ENCODE measurements at places on chromosomes 16 and 17. TPM values are rescaled to one million over a fixed set of nuclear protein-coding genes. Genes with fewer than 3 reads are reported as not detected.

DNA sequence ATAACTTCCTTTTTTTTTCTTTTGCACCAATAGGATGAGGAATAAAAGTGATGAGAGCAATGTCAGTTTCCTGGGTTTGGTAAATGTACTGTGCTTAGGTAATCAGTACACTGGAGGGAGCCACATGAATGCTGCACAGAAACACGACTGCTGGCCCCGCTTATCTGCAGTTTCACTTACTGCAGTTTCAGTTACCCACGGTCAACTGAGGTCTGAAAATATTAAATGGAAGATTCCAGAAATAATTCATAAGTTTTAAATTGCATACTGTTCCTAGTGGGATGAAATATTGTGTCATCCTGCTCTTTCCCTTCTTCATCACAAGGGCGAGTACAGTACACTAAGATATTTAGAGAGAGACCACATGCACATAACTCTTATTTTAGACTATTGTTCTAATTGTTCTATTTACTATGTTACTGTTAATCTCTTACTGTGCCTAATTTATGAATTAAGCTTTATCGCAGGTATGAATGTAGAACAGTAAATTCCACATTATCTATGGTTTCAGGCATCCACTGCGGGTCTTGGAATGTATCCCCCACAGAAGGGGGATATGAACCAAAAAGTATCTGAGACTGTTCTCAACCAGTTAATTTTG is 6.4 kb upstream of the LGALS3BP start:
- DNase-seq, result no peak

DNA sequence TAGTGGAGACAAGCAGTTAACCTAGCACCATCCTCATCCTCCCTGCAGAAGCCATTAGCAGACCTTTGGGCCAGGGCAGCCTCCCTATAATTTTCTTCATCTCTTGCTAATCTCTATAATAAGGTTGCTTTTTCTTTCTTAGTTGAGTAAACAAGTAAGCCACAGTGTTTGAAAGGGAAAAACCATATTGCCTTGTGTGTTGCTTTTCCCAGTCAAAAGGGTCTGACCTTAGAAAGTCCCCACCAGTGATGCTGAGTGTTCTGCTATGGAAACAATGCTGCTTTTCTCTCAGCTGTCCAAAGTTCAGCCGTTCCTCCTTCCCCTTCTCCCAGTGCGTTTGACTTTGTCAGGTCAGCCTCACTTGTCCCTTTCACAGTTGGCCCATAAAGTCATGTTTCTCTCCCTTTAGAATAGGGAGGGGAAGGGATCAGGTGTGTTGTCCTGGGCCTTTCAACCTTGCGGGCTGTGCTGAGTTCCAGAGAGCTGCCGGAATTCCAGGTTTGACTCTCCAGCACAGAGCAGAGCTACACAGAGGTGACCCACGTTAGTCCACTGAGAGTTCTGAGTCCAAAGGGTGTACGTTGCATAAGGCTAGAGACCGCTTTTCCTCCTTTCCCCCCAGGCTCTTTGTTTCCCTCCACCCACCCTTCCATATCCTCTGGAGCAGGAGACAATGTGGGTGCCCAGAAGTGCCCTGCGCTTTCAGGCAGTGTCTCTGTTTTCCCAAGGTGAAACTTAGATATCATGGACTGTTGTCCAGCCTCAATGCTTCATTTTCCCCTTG is 15.9 kb upstream of the CLEC18C start:
- DNase-seq, result no peak

GRCh38 chr17:6046931-6047330 is 23.2 kb upstream of the WSCD1 start:
- no peak for DNase-seq

- DNase-seq, result no peak
Observed at GRCh38 chr16:85869206-85869605, 29.8 kb upstream of the IRF8 start.

- DNase-seq, result no peak
Observed at GRCh38 chr17:8875957-8876356, 8.5 kb upstream of the PIK3R6 start.

- DNase-seq, result no peak
Observed at GRCh38 chr16:76278086-76278485, 885 bp downstream of the CNTNAP4 start.

- peak; percentile 54 for DNase-seq
Observed at GRCh38 chr17:80876950-80877728, 114.5 kb upstream of the CHMP6 start.

DNA sequence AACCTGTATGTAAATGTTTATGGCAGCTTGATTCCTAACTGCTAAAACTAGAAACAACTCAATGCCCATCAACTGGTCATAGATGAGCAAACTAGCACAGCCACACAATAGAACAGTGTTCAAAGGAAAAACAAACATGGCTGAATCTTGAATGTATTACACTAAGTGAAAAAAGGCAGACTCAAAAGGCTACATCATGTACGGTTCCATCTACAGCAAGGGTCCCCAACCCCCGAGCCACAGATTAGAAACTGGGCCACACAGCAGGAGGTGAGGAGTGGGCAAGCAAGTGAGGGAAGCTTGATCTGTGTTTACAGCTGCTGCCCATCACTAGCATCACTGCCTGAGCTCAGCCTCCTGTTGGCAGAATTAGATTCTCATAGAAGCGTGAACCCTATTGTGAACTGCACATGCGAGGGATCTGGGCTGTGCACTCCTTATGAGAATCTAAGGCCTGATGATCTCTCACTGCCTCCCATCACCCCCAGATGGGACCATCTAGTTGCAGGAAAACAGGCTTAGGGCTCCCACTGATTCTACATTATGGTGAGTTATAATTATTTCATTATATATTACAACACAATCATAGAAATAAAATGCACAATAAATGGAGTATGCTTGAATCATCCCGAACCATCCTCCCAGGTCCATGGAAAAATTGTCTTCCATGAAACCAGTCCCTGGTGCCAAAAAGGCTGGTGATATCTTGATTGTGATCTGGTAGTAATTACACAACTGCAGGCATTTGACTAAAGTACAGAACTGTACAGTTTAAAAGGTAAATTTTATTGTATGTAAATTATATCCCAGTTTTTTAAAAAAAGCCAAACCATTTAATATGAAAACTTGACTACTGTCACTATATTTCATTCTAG is 7.7 kb downstream of the CEP20 start:
- peak; percentile 39 for DNase-seq

GRCh38 chr17:49829026-49829425 is 18.8 kb downstream of the TAC4 start:
- DNase-seq, result no peak

DNA sequence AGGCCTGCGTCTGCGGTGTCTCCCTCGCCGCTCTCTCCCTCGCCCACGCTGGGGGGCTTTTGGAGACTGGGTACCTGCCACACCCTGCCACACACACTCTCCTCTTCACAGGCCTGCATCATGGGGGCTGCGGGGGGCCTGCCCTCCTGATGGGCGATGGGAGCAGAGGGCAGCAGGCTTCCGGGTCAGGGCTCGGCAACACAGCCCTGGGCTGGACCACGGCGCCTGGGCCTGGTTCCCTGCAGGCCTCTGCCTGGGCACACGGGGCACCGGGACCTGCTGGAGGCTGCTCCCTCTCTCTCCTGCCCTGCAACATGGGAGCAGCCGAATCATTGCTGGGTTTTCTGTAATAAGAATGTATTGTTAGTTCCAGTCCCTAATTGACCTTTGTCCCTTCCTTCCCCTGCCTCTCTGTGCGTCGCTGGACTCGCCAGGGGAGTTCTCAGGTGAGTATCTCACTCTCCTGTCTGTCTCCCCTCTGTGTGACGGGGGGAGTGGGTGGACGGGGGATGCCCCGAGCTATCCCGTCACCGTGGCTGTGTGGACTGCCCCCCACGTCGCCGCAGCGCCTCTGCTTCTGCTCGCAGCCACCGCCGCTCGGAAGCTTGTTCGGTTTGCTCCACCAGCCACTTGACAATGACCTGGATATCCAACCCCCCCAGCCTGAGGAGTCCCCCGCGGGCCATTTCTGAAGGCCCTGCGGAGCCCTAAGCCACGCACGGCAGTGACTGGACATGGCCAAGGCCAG is 13.5 kb downstream of the NME3 start:
- DNase-seq, result no peak

- DNase-seq, result no peak
Observed at GRCh38 chr17:2266865-2267228, 36.7 kb downstream of the SMG6 start.

DNA sequence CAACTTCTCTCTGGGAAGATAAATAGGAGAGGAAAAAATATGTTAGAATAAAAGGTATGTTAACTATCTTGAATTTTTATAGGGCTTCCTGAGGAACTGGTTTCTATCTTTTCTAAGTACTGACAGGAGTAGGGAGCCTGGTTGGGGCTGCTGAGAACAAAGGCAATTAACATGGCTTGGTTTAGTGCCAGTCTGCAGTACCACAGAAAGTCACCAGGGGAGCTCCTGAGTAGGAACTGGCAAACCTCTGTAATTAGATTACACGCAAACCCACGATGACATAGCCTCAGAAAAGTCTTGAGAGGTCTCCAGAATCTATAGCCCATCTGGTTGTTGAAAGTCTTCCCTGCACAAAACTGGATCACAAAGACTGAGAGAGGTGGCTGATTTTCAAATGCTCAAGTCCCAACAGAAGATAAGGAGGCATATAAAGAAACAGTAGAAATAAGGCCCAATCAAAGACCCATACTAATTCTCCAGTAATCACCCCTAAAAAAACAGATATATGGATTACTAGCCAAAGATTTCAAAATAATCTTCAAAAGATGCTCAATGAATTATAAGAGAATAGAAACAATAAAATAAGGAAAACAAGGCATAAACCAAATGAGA is 11.7 kb upstream of the CNTNAP4 start:
- DNase-seq, result no peak

SRCIN1 gene
- 0.99 TPM for total RNA-seq

GNG13 gene
- not detected for total RNA-seq

HBA2 gene
- 1,265 TPM for total RNA-seq

SMTNL2 gene
- total RNA-seq, result 1.7 TPM

All from aorta (tissue), 5 donors.